NCI-H1694 (cell line): ENCODE measurements at places on chromosomes 6 and 20.

DNA sequence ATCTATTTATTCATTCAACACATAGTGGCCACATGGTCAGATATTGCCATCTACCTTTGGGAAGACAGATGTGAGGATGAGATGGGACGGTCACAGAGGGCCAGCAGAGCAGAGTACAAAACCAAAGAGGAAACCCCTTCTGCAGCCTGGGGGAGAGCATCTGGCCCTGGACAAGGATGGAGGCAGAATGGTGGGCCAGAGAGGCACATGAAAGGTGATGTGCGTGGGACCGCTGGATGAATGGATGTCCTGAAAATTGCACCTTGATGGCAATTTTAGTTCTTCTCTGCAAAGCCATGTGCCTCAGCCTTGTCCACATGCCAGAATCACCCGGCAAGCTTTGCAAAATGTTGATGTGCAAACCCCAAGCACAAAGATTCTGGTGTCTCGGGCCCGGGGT is 77.4 kb upstream of the CD93 start:
- no peak for DNase-seq

- no peak for DNase-seq
These were observed 36.9 kb downstream of the APCDD1L start for GRCh38 chr20:58478141-58478805.

DNA sequence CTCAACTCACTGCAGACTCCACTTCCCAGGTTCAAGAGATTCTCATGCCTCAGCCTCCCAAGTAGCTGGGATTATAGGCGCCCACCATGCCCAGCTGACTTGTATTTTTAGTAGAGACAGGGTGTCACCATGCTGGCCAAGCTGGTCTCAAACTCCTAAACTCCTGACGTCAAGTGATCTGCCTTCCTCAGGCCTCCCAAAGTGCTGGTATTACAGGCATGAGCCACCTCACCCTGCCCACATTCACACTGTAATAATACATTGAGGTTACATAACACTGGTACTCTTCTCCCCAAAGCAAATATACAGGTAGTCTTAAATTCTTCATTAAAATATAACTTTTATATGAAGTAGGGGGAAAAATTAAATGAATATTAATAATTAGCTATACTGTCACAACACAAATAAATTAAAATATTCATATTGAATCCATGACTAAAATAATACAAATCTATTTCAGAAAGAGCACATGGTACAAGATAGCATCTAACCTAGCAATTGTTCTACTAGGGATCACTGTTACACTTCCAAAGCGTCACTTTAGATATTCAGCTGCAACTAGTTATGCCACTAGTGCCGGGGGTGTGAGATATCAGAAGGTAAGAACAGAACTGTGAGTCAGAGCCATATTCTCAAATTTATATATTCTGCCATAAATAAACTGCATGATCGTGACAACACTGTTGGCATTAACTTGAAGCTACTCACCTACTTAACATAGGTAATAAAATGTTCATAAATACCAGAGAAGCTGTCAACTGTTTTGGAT is 169.1 kb upstream of the SHLD1 start:
- DNase-seq = no peak

DNA sequence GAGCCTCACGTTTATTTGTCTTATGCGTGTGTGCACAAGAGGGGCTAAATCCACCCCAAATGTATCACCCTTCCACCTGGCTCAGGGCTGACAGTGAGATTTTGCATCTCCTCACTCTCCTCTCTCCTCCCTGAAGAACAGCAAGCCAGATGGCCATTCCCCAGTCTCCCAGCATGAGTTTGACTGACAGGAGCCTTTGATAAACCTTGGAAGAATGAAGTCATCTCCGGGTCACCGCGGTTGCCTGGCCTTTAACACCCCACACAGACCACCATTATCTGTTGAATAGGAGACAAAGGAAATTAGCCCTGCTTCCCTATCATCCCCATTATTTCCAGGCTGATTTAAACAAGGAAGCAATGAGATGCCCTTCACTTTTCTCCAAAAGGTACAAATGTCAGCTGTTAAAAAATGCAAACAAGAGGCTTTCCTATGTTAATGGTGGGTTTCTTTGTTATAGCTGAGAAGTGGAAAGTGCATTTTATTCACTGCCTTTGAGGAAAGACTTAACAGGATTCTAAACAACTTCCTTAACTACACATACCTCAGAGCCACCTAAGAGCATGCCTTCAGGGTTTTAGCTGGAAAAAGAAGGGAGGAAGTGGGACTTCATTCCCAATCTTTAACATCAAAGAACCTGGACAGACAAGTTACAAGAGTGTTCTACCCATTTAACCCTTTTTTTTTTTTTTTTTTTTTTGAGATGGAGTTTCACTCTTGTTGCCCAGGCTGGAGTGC is 524.8 kb upstream of the ID4 start:
- no peak for DNase-seq
